ENCODE measurements at places on chromosomes 3 and 15.

- DNase-seq, result peak; percentile 66
Measured at GRCh38 chr3:49813497-49814174, at the start of gene UBA7. TSS of gene UBA7 (minus strand) at chr3:49813953. CDS start at chr3:49813787, 166 bp downstream.

DNA sequence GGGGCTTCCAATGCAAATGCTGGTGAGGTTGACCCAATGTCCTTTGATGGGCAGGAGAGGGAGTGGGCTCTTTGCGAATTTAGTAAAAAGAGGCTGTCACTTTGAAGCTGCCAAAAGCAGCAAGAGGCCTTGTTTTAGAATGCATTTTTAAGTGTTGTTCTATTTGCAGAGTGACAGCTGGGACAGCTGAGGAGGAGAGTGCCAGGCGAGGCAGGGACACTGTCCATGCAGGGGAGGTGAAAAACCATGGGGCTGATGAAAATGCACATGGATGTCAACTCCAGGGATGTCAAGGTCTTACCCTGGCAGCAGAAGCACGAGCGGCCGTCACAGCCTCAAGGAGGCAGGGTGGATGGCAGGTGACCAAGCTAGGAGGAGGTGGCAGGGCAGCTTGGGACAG is 279.8 kb downstream of the ADAMTS17 start:
- DNase-seq, result no peak

- DNase-seq, result no peak
Measured at GRCh38 chr3:162719684-162720341, 1223.2 kb downstream of the OTOL1 start.

DNA sequence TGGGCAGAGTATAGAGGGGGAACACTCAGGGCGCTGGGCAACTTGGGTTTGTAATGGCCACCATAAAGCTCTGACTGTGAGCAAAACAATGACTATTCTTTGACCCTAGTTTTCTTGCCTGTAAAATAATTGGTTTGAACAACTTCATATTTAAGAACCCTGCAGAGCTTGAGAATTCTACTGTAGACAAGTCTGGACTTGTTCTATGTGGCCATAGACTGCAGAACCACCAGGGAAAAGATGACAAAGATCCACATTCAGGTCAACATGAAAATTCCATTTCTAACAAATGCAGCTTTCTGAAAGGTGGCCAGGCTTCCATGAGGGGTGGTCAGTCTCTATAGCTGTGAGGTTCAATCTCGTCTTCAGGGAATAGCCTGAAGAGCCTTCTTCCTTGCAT is 239.4 kb upstream of the LRRN1 start:
- no peak for DNase-seq

- no peak for DNase-seq
Measured at GRCh38 chr3:25992606-25993005, 202.7 kb downstream of the OXSM start.

DNA sequence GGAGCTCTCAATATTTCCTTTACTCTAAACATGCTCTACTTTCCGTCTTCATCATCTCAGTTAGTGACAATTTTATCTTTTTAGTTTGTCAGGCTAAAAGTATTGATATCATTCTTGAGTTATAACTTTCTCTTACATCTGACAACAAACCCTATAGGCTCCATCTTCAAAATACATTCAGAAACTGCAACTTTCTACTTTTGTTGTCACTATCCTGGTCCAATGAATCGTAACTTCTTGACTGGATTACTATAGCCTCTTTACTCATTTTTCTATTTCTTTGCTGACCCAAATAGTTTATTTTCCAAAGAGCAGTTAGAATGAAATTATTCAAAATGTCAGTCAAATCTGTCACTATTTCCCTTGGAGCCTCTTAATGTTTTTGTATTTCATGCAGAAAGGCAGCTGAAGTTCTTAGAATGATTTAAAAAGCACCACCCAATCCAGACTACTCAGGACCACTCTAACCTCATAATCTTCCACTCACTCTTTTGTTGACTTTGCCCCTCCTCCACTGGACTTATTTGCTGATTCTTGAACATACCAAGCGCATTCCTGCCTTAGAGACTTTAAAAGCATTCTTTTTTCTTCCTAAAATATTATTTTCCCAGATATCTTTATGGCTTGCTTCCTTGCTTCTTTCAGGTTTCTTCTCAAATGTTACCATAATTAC is 119.9 kb upstream of the CBLB start:
- DNase-seq, result no peak

GRCh38 chr3:23808525-23808924 is 2.8 kb downstream of the UBE2E1 start:
- no peak for DNase-seq

GRCh38 chr3:61300006-61300380 is 48.7 kb upstream of the FHIT start:
- no peak for DNase-seq

DNA sequence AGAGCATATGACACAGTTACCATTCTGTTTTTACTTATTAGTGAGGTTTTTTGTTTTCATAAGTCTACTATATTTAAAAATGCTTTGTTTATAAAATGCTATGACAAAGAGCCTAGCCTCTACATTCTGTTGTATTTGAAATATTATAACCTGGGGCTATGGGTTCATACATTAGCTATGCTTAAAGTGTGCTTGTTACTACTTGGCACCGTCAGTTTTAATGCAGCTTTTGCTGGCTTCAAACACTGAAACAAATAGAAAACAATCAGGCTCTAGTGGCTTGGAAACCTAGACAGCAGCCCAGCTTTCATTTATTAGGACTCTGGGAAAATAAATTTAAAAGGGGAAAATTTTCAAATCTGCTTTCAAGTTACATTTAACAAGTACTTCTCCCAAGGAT is 635.9 kb downstream of the CADM2 start:
- DNase-seq, result no peak

DNA sequence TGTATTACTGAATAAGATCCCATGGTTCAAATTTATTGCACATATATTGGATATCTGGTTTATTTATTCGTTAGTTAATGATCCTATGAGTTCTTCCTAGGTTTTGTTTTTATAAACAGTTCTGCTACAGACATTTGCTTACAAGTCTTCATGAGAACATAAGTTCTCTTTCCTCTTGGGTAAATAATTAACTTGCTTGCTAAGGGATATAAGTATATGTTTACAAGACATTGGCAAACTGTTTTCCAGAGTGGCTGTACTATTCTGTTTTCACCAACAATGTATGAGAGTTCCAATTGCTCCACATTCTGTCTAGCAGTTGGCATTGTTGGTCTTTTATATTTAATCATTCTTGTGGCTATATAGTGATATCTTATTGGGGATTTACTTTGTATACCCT is 341.8 kb upstream of the GBE1 start:
- no peak for DNase-seq

DNA sequence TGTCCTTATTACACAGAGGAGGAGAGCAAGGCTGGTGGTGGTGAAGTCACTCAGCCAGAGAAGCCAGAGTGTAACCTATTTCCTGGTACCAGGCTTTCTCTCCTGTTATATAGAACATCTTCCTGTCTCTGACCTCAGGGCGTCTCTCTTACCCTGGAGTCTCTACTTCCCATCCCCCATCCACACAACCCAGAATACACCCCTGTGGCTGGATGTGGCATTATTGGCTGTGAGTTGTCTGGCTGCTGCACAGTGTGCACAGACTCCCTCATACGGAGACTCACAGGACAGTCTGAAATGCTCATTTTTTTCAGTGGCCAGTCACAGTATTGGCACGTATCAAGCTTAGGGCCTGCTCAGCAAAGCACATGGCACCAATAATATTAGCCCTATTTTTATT is 8.6 kb downstream of the PODXL2 start:
- DNase-seq, result peak; percentile 71

DNA sequence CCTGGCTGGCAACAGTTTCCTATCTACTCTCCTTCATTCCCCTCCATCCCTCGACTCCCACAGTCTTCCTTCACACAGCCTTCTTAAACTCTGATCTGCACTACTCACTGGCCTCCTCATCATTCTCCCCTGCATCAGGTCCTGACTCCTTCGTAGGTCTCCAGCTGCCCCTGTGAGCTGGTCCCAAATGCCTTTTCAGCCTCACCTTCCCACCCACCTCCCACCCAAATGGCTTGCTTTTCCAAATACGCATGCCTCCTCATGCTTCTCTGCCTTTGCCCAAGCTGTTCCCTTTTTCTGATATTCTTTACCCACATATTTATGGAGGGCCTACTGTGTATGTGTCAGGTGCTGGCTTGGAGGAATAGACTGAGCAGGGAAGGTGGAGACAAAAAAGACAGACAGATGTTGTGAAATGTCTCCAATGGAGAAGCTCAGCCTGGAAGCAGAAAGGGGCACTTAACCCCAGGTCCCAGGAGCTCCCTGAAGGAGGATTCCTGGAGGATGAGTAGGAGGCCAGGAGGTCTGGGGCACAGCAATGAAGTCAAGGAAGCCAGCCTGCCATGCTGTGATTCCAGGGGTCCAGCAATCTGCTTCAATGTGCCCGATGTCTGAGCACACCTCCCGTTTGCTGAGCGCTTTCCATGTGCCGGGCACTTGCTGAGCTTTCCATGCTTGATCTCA is 252.2 kb downstream of the SHQ1 start:
- DNase-seq, result no peak

GRCh38 chr3:9704347-9705322 is 1.0 kb downstream of the CPNE9 start:
- DNase-seq, result no peak

GRCh38 chr3:188527389-188527788 is 373.4 kb downstream of the LPP start:
- DNase-seq, result no peak

- DNase-seq, result no peak
Measured at GRCh38 chr3:169999433-169999832, 32.8 kb downstream of the SEC62 start.

GRCh38 chr3:22012471-22012870 is 261.5 kb upstream of the ZNF385D start:
- no peak for DNase-seq

DNA sequence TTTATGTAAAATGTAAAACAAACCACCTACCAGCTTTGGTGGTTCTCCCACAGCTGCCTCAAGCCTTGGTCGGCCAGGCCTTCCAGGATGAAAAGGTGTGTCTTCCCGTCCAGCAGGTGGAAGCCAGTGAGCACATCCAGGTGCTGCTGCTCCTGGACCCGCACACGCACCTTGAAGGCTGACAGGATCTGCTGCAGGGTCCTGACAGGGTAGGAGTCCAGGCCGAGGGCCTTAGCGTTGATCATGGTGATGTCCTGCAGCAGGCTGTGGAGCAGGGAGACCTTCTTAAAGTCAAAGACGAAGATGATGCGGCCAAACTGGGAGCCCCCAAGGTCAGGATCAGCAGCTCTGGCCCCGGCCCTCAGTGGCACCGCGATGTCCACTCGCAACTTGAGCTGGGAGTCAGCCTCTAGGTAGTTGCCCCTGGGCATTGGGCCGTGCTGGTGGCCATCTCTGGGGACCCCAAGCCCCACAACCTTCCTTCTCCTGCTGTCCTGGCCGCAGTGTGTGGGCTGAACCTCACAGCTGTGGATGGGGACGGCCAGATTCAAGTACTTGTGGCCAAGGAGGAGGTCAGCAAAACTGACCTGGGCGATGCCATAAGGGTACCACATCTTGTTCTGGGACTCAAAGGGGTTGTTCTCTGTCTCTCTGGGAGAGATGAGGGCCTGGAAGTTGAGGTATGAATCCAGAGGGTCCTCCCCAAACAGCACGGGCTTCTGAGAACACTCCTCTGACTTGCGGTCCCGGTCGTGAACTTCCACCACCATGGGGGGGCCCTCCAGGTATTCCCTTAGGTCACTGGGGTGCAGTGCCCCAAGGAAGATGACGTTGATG is 48.6 kb downstream of the CFAP92 start:
- no peak for DNase-seq

DNA sequence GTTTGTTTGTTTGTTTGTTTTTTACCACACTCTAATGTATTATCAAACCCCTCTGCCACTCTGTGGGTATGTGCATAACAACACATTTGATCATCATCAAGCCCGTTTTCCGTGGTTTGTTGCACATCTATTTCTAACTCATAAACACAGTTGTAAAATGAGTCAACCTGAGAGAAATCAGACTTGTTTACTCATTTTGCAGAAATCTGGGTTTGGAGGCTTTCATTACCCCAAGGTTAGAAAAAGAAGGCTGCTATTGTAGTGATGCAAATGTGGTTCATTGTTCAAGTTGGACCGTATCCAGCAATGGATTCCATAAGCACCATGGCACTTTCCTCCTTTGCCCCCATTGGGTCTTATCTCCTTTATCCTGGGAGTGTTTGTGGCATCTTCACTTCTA is 353.2 kb upstream of the SOX2 start:
- no peak for DNase-seq

DNA sequence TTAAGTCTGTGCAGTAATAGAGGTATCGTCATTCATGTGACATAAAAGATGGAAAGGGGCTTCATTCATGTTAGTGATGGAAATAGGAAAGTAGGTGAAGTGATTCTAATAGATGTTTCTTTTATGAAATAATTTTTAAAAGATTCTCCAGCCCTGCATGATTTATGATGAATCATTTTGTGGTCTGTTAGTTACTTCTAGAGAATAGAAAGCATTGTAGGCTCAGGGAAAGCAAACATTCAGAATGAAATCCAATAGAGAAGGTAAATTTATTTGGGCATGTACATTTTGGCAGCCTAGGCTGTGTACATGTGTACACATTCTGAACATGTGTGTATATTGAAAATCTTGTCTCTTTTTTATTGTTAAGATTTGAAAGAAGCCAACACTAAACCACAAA is 23.1 kb downstream of the PPARG start:
- no peak for DNase-seq

GRCh38 chr15:63602595-63602994 is 5.4 kb downstream of the FBXL22 start:
- no peak for DNase-seq

- DNase-seq, result no peak
Measured at GRCh38 chr3:60998858-60999257, 252.4 kb downstream of the FHIT start.

DNA sequence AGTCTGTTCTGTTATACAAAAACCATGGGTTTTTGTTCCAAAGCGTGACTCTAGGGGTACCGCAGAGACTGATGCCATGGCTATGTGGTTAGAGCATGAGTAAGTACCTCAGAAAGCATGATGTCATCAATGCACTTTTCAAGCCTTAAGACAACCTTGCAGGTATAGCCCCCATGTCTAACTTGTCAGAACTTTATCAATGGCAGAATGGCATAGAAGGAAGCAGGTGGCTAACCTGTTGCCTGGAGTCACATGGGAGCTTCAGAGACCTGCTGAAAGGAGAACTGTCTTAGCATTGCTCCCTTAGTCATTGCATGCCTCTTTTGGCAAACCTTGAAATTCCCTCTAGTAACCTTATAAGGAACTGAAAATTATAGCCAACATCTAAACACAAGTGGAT is 52.5 kb downstream of the EOMES start:
- no peak for DNase-seq

DNA sequence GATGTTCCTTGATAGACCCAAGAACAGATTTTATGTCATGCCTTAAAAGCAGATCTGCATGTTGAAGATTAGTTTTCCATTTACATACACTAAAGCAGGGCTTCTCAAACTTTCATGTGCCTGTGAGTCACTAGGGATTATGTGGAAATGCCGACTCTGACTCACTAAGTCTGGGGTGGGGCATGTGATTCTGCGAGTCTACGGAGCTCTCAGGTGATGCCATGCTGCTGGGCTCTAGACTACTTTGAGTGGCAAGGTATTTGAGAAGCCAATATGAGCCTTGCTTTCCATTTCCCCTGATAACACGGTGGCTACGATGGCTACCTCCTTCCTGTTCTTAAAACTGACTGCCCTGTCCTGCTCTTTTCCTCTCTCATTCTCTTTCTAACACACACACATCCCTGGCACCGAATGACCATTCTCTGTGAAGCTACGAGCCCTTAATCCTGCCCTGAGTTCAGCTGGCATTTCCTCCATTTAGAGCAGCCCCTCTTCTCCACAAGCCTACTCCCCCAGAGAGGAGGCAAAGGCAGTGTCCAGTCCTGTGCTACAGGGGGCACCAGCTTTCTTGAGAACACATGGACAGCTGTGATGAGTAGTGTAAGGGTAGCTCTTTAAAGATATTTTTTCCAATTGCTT is 39.7 kb upstream of the PYGO1 start:
- no peak for DNase-seq

- DNase-seq, result no peak
Measured at GRCh38 chr15:62896969-62897486, 145.5 kb upstream of the TPM1 start.

All from DND-41 (cell line).